ENCODE measurements at places on chromosomes 13 and 19. TPM values are rescaled to one million over a fixed set of nuclear protein-coding genes. Genes with fewer than 3 reads are reported as not detected.

The SBSN gene
- 0.70 TPM for polyA plus RNA-seq

The SLC6A16 gene
- 0.58 TPM for polyA plus RNA-seq

- DNase-seq: no peak
Observed at GRCh38 chr13:99473515-99473914, 27.8 kb upstream of the TM9SF2 start.

GRCh38 chr13:51292000-51292565 is 47.4 kb upstream of the SERPINE3 start:
- no peak for DNase-seq

- DNase-seq: no peak
Observed at GRCh38 chr19:40315812-40316470, 30.8 kb upstream of the AKT2 start.

Measured in BJ (cell line).